ENCODE measurements at places on chromosomes 1 and 21. TPM values are rescaled to one million over a fixed set of nuclear protein-coding genes. Genes with fewer than 3 reads are reported as not detected.

Gene TTC24
- total RNA-seq = not detected

Gene RUNX1
- 0.20 TPM for total RNA-seq

Gene COL11A1
- not detected for total RNA-seq

Gene BARHL2
- not detected for total RNA-seq

Gene FAM72B
- total RNA-seq = 1.5 TPM

Gene POGK
- 18.5 TPM for total RNA-seq

Gene PPM1J
- 0.65 TPM for total RNA-seq

Gene TCHH
- total RNA-seq = 0.20 TPM

Gene RAB4A
- total RNA-seq = 15.7 TPM

Gene DNAH14
- 3.5 TPM for total RNA-seq

Gene CAMTA1
- total RNA-seq = 36.6 TPM

Gene AK5
- 21.2 TPM for total RNA-seq

Gene TENT5C
- 0.79 TPM for total RNA-seq

Gene CD1C
- total RNA-seq = not detected

Gene DNAJC6
- total RNA-seq = 2.8 TPM

Gene GBP6
- total RNA-seq = not detected

Gene KPRP
- not detected for total RNA-seq

Gene SYT6
- total RNA-seq = not detected

Gene EPB41
- total RNA-seq = 17.2 TPM

Gene MCL1
- total RNA-seq = 114 TPM

Gene RPF1
- total RNA-seq = 21.4 TPM

Gene CRP
- total RNA-seq = not detected

Gene PIK3C2B
- 10.7 TPM for total RNA-seq

Gene OXCT2
- total RNA-seq = 4.2 TPM

Gene TRIM67
- total RNA-seq = not detected

Gene PRR9
- not detected for total RNA-seq

Gene FCER1G
- total RNA-seq = not detected

Gene PROX1
- 86.7 TPM for total RNA-seq

Gene PKP1
- under 0.01 TPM for total RNA-seq

Gene RSBN1
- total RNA-seq = 5.7 TPM

Gene LYPD8
- total RNA-seq = not detected

Gene RCAN3
- 1.4 TPM for total RNA-seq

Gene KCNQ4
- not detected for total RNA-seq

Gene AMY2B
- total RNA-seq = 0.65 TPM

Gene RAB7B
- not detected for total RNA-seq

Gene TNN
- total RNA-seq = not detected

Gene OPRD1
- total RNA-seq = not detected

Gene CFAP57
- total RNA-seq = 0.20 TPM

Gene LRRIQ3
- under 0.01 TPM for total RNA-seq

Gene PTPN7
- total RNA-seq = not detected

Gene MYCL
- total RNA-seq = 0.44 TPM

Gene MCOLN3
- total RNA-seq = not detected

Gene OR2T11
- total RNA-seq = not detected

Gene AQP10
- not detected for total RNA-seq

Gene CCDC185
- not detected for total RNA-seq

Gene LACTBL1
- total RNA-seq = not detected

Gene NECTIN4
- not detected for total RNA-seq

Gene L1TD1
- total RNA-seq = not detected

Gene EPHA2
- total RNA-seq = 68.6 TPM

Measured in lung microvascular endothelial cell (primary cell).